Kidney (tissue), 22 donors: ENCODE measurements at places on chromosomes 7 and 10. TPM values are rescaled to one million over a fixed set of nuclear protein-coding genes. Genes with fewer than 3 reads are reported as not detected.

Gene KAZALD1
- 9.8 TPM for total RNA-seq

Gene UCN3
- not detected for total RNA-seq

Gene MEST
- total RNA-seq, result 31.0 TPM

Gene MYO3A
- total RNA-seq, result 3.1 TPM

DNA sequence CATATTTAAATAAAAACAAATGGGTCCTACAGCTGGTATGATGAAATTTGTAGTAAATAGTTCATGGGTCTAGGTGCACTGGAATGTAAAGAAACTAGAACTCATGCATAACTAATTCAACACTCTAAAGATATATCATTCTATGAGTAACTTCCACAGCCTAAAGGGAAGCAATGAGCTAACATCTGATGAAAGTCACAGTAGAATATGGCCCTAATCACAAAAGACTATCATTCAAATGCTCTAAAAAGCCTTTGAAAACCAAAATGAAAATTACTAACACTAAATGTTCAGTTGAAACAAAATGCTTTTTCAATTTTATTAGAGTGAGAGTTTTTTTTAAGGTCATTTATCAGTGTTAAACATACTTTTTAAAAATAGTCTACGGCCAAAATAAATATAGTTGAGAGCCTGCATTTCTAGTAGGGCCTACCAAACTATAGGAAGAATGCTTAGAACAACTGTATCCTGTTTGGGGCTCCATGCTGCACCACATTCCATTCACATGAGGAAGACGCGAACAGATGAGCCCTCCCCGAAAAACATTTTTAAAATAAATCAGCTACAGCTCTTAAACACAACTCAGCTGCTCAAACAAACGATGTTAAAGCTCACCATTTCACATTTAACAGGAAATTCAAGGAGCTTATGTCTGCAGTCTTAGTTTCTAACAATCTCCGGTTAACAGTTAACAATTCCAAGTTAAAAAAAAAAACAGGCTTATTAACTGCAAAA is 134.5 kb downstream of the NRBF2 start:
- H3K4me3 ChIP-seq, result peak overlapping the region; percentile 93
- DNase-seq, result no peak
- H3K36me3 ChIP-seq, result no peaks in the 10 kb centered on the region
- H3K27ac ChIP-seq, result peak overlapping the region; percentile 99

GRCh38 chr10:70829543-70829942 is 13.8 kb downstream of the SGPL1 start:
- no peak for DNase-seq
- no peak overlapping the region for H3K4me3 ChIP-seq
- H3K36me3 ChIP-seq, result no peaks in the 10 kb centered on the region

DNA sequence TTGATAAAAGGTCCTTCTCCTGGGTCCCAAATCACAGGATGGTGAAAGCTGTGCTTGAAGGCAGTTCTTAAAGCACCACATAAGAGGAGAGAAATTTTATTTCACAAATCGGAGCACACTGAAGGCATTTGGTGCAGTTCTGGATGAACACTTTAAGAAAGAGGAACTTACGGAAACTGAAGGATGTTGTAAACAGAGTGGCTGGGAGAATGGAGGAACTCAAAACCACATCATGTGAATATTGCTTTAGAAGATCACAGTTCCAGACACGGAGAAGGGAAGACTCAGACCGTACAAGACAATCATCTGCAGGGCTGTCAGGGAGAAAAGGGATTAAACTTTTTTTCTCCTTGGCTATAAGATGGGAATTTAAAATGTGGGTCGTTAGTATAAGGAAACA is 9.0 kb upstream of the GPR141 start:
- no peak for DNase-seq
- no peak overlapping the region for H3K4me3 ChIP-seq
- H3K4me1 ChIP-seq, result no peaks in the 10 kb centered on the region
- no peak overlapping the region for H3K27ac ChIP-seq
- H3K27me3 ChIP-seq, result no peaks in the 10 kb centered on the region

- no peak overlapping the region for H3K27ac ChIP-seq
- H3K36me3 ChIP-seq, result no peaks in the 10 kb centered on the region
- H3K4me3 ChIP-seq, result peak overlapping the region; percentile 32
- H3K27me3 ChIP-seq, result peaks cover 3% of the 10 kb centered on the region
Measured at GRCh38 chr10:132306864-132307751, 642 bp downstream of the STK32C start.

- no peaks in the 10 kb centered on the region for H3K27me3 ChIP-seq
- no peak overlapping the region for H3K27ac ChIP-seq
- H3K4me3 ChIP-seq, result no peak overlapping the region
- peaks cover 4% of the 10 kb centered on the region for H3K36me3 ChIP-seq
Measured at GRCh38 chr7:128904381-128905197, 5.9 kb downstream of the KCP start.

DNA sequence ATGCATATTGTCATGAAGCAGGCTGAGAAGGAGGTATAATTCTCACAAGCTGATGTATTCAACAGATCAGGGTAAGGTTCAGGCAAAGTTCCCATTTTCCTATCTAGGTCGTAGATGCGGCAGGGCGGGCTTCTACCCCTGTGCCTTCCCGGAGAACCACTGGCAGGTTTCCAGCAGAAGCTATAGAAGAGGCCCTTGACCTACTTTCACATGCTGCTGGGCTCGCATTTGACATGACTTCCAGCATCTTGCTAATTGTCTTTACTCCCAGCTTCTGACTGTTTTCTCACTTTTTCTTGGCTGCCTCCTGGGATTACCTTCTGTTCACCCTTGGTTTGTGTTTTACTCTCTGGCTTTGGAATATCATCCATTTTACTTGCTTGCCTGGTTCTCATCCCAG is 32.6 kb upstream of the ORC5 start:
- H3K4me1 ChIP-seq, result peaks cover 3% of the 10 kb centered on the region
- no peak for DNase-seq
- H3K27me3 ChIP-seq, result no peaks in the 10 kb centered on the region

- H3K4me3 ChIP-seq, result no peak overlapping the region
- H3K36me3 ChIP-seq, result peaks cover 2% of the 10 kb centered on the region
- H3K27ac ChIP-seq, result no peak overlapping the region
- H3K4me1 ChIP-seq, result no peaks in the 10 kb centered on the region
Measured at GRCh38 chr10:43482319-43483078, 45.6 kb downstream of the ZNF487 start.

DNA sequence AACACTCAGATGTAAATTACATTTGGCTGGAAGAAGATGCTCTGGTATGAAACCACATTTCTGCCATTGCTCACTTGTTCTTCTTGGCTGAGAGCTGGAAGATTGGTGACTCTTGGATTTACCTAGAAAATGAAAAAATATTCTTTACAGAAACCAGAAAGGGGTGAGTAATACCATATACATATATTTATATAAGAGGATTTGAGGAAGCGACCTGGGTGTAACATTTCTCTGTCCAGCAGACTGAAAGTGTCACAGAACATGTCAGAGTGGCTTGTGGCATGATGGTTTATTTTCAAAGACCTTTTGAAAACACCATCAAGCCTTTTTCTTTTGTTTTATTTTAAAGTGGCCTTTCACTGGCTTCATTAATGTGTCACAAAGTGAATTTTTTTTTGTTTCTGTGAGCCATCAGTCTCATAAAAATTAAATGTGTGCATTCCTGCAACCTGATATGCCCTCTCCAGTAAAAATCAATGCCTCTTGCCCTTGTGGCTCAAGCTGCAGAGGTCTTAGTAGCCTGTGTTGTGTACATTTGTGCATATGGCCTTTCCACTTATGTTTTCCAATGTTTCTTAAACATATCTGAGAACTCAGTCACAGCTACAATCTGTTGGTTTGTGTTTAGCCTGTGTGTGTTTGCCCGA is 23.5 kb downstream of the CREB5 start:
- no peaks in the 10 kb centered on the region for H3K36me3 ChIP-seq
- H3K27me3 ChIP-seq, result no peaks in the 10 kb centered on the region
- no peaks in the 10 kb centered on the region for H3K4me1 ChIP-seq
- H3K4me3 ChIP-seq, result no peak overlapping the region

- no peaks in the 10 kb centered on the region for H3K27me3 ChIP-seq
- no peak for DNase-seq
- no peak overlapping the region for H3K27ac ChIP-seq
- H3K4me1 ChIP-seq, result no peaks in the 10 kb centered on the region
- no peak overlapping the region for H3K4me3 ChIP-seq
Measured at GRCh38 chr7:81803267-81803666, 33.4 kb upstream of the HGF start.

DNA sequence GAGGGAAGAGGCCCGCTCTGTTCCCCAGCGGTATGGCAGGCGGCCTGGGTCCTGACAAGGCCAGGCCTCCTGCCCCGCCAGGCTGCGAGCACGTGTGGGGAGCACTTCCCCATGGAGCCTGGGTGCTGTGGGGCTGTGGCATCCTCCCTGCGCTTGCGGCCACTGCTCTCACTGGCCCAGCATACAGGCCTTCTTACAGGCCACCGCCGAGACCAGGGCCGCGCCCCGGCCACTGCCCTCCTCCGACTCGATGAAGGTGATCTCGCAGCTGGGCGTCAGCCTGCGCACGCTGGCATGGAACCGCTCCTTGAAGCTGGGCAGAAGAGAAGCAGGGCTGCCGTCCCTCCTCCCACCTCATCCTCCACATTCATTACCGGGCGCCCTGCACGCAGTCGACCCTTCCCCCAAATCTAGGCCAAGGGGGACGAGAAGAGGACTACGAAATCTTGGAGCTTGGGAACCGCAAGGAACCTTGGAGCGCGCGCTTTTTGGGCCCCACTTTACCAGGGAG is 3.9 kb upstream of the MYL7 start:
- no peaks in the 10 kb centered on the region for H3K36me3 ChIP-seq
- no peak for DNase-seq
- peak overlapping the region; percentile 47 for H3K4me3 ChIP-seq

GRCh38 chr7:2513702-2514101 is 5.9 kb upstream of the LFNG start:
- no peaks in the 10 kb centered on the region for H3K36me3 ChIP-seq
- no peaks in the 10 kb centered on the region for H3K27me3 ChIP-seq
- no peaks in the 10 kb centered on the region for H3K4me1 ChIP-seq
- no peak overlapping the region for H3K4me3 ChIP-seq
- no peak overlapping the region for H3K27ac ChIP-seq

DNA sequence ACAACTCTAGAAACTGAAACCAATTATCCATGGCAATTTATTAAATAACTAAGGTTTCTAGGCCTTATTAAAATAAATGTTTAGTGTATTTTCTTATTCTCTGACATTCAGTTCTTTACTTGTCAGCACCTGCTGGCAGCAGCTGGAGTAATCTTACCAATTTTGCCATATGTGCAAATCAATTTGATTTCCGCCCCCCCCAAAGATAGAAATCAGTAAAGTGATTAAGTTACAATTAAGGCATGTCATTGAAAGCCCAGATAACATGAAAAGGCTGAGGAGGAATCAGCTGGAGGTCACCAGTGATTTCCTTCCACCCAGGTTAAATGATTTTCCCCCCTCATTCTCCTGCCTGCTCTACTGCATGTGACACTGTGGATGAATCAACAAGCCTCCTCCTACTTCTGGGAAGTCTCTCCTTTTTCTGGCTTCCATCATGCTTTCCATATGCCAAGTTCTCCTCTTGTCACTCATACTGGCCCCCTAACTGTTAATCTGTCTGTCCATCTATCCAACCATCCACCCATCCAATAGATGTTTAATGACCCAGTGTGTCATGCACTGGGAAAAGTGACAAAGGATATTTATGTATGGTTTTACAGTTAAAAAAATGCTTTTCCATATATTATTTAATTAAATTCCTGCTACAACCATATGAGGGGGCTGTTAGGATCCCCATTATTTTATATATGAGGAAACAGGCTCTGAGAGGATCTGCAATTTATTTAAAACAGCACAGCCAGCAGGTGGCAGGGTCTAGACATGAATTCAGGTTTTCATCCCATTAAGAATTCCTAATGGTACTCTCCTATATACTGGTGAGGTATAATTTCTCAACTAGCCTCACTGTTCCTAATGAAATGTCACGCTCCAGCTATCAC is 116.5 kb downstream of the ATXN7L1 start:
- peak; percentile 68 for DNase-seq
- no peaks in the 10 kb centered on the region for H3K27me3 ChIP-seq
- H3K4me3 ChIP-seq, result no peak overlapping the region
- H3K36me3 ChIP-seq, result no peaks in the 10 kb centered on the region

- H3K27ac ChIP-seq, result peak within 1 kb of the TSS; percentile 86
- peaks cover 6% of the 10 kb centered on the region for H3K4me1 ChIP-seq
- no peaks in the 10 kb centered on the region for H3K36me3 ChIP-seq
Measured at GRCh38 chr10:116742367-116743265, at the start of gene HSPA12A. Gene HSPA12A (minus strand): TSS chr10:116742566. CDS start chr10:116742469, 97 bp downstream.

GRCh38 chr10:9547936-9548904 is 1469.5 kb upstream of the CELF2 start:
- H3K36me3 ChIP-seq, result no peaks in the 10 kb centered on the region
- H3K27ac ChIP-seq, result no peak overlapping the region
- peak; percentile 45 for DNase-seq
- no peaks in the 10 kb centered on the region for H3K4me1 ChIP-seq

- H3K27ac ChIP-seq, result no peak overlapping the region
- H3K4me1 ChIP-seq, result no peaks in the 10 kb centered on the region
- no peaks in the 10 kb centered on the region for H3K27me3 ChIP-seq
- no peak overlapping the region for H3K4me3 ChIP-seq
- H3K36me3 ChIP-seq, result no peaks in the 10 kb centered on the region
Measured at GRCh38 chr7:155721056-155721455, 76.6 kb downstream of the RBM33 start.

- no peaks in the 10 kb centered on the region for H3K36me3 ChIP-seq
- no peak overlapping the region for H3K4me3 ChIP-seq
- no peak overlapping the region for H3K27ac ChIP-seq
Measured at GRCh38 chr10:112265745-112266144, 17.5 kb upstream of the TECTB start.

DNA sequence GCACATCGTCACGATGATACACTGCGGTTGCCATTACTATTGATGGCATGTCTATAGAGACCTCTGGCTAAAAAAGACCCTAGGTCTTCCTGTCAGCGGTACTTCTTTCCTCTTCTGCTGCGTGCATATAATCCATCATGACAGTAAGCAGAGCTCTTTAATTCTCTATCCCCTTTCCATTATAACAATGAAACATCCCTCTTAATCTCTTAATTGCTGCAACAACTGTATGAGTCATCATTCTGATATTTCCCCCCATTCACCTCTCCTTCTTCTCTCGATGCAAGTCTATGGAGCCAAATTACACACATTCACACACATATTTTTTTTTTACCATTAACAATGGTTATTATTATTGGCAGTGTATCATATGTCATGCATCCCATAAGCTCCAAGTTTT is 45.2 kb upstream of the AKR1E2 start:
- no peaks in the 10 kb centered on the region for H3K4me1 ChIP-seq
- no peak overlapping the region for H3K4me3 ChIP-seq
- no peak overlapping the region for H3K27ac ChIP-seq
- H3K36me3 ChIP-seq, result no peaks in the 10 kb centered on the region

GRCh38 chr7:7884855-7885254 is 83.7 kb upstream of the GLCCI1 start:
- H3K27ac ChIP-seq, result no peak overlapping the region
- H3K4me3 ChIP-seq, result no peak overlapping the region
- H3K4me1 ChIP-seq, result no peaks in the 10 kb centered on the region
- no peak for DNase-seq
- no peaks in the 10 kb centered on the region for H3K27me3 ChIP-seq

- DNase-seq, result no peak
- no peaks in the 10 kb centered on the region for H3K36me3 ChIP-seq
- H3K27ac ChIP-seq, result no peak overlapping the region
- no peaks in the 10 kb centered on the region for H3K27me3 ChIP-seq
- H3K4me1 ChIP-seq, result no peaks in the 10 kb centered on the region
- no peak overlapping the region for H3K4me3 ChIP-seq
Measured at GRCh38 chr7:95718577-95719410, 53.6 kb upstream of the DYNC1I1 start.
